Fibroblast of mammary gland (primary cell): ENCODE measurements at places on chromosomes 12 and 14.
A peak's percentile ranks its signal among the peaks of the same experiment; 100 is the strongest.

GRCh38 chr12:24534622-24535021, 414.3 kb downstream of the BCAT1 start:
- peak; percentile 26 for DNase-seq

GRCh38 chr12:113479590-113480335, 8.1 kb upstream of the LHX5 start:
- DNase-seq, result peak; percentile 15

DNA sequence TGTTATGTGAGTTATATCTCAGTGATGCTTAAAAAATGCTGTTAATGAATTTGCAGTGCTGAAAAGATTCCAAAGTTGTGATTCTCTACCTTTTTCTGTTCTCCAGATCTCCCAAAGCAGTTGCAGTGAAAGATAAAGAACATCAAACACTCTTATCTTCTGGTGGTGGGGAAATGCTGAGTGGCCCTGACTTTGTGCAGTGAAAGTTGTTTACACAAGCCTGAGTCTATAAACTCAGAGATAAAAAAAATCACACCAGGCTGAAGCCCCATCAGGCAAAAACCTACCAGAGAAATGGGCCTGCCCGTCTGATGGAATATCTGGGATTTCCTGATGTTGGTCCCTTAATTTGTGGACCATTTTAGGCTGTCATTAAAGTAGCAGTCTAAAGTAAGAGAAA, 46.1 kb downstream of the RASSF3 start:
- no peak for DNase-seq

DNA sequence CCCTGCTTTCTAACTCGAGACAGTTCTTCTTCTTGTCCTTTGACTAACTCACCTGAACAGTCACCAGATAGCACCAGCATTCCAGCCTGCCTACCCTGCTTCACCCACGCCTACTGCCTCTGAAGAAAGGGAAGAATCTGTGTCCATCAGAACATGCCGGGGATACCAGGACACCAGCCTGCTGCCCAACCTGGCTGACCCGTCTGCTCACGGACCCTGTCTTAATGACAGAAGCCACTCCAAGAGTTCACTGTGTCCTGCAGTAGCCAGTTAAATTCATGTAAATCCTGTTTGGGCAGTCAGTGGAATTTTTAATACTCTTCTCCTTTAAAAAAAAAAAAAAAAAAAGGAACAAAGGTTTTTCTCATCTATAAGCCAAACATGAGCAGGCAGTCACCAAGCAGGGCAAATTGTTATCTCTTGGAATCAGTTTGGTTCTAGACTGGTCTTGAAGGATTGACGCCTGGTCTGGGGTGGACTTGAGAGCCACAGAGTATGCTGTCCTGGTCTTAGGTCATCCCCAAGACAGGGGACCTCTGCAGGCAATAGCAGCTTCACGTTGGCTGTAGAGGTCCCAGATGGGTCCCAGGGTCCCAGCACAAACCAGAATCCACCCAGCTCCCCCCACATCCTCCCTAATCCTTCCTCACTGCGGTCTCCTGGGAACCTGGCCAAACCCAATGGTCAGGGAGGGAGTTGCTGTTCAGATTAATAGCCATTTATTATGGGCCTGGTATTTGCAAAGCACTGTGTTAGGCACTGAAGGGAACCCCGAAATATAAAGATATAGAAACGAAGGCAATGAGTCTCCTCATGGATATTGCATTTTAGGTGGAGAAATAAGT, 181.1 kb upstream of the HIF1A start:
- peak; percentile 54 for DNase-seq

- DNase-seq, result peak; percentile 52
Measured at GRCh38 chr14:69574263-69574953, at the start of gene CCDC177. Gene CCDC177, minus strand, starts transcription at chr14:69574871. Its CDS starts 1,249 bp downstream, at chr14:69573622.

DNA sequence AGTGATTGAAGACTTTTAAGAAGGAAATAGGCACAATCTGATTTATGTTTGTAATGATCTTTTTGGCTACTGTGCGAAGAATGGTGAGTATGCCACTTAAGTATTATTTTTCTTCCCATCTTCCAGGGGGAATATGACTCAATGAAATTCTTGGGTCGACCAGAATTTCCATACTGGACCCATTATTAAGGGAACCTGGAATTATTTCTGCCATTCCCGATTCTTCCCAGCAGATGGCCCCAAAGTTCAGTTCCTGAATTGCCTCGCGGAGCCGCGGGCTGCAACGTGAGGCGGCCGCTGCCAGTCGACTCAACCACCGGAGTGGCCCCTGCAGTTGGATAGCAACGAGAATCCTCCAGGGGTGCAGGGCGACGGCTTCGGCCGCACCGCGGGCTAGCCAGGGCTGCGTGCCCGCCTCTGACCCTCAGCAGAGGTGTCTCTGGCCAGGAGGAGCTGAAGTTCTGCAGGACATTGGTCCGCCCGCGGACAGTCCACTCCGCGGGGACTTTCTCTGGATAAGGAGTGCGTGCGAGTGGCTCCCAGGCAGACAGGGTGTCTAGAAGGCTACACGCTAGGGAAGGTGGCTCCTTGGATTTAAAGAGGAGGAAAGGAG, 628 bp upstream of the TSHR start:
- peak; percentile 89 for DNase-seq

DNA sequence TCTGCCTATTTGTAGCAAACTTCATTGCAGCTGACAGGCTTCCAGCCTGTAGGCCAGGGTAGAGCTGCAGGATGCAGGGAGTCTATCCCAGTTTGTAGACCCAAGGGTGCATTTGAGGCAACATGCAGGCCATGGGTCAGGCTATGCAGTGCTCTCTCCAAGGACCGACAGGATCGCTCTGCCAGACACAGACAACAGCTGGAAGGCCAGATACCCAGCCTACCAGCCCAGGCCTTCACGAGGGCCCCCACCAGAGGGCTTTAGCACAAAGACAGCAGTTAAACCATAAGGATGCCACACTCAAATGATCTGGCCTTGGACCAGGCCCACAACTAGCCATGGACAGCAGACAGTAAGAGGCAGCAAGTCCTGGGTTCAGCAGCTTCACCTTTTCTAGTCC, 10.3 kb downstream of the KCTD10 start:
- DNase-seq, result no peak

- peak; percentile 84 for DNase-seq
Measured at GRCh38 chr12:53381731-53382630, 2.0 kb downstream of the SP1 start.

GRCh38 chr12:32644431-32644830, 34.7 kb upstream of the DNM1L start:
- no peak for DNase-seq
